ENCODE measurements at places on chromosomes 4 and X.

DNA sequence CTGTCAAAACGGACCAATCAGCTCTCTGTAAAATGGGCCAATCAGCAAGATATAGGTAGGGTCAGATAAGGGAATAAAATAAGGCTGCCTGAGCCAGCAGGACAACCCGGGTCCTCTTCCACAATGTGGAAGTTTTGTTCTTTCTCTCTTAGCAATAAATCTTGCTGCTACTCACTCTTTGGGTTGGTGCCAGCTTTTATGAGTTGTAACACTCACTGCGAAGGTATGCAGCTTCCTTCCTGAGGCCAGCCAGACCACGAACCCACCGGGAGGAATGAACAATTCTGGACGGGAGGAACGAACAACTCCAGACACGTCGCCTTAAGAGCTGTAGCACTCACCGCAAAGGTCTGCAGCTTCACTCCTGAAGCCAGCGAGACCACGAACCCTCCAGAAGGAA is 287.8 kb downstream of the RAPGEF2 start:
- DNase-seq: peak; percentile 5

DNA sequence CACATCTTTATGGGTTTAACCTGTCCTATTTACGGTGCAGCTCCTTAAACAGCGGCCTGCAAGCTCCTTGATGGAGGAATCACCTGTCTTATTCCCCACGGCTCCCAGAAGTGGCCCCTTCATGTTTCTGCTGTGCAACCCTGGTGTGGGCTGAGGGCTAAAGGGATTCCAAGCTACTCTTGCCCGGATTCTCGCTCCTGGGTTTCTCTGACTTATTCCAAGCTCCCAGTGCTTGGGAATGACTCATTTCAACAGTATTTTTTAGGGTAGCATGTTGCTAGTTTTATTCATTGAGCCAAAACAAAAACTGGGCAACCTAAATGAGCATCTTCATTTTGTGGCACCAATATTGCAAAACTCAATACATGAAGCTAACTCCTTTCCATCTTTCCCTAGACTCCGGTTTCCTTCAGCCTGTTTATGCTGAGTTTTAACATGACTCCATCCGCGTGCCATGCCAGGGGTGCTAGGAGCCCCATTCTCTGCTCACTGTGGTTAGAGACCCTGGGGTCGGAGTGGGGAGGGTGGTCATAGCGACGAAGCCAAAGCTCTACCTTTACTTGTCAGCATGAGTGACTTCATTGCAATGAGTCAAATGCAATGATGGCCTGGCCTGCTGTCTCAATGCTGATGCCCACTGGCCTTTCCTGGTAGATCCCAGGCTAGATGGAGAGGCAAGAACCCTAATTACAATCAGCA is 349.7 kb downstream of the NR3C2 start:
- DNase-seq: no peak

GRCh38 chr4:139368998-139369397 is 66.7 kb upstream of the NDUFC1 start:
- DNase-seq: no peak

GRCh38 chr4:141702472-141703182 is 66.2 kb downstream of the IL15 start:
- DNase-seq: peak; percentile 40

- DNase-seq: no peak
Observed at GRCh38 chrX:56783450-56783831, 54.4 kb downstream of the NBDY start.

Data from RPMI8226 (cell line).